Stimulated activated CD4-positive, alpha-beta T cell treated with anti-CD3 and anti-CD28 coated beads, Interleukin-1b, Interleukin-23, amount 100 ng/mL, for 24 hours (primary cell): ENCODE measurements at places on chromosomes 1 and 21.

DNA sequence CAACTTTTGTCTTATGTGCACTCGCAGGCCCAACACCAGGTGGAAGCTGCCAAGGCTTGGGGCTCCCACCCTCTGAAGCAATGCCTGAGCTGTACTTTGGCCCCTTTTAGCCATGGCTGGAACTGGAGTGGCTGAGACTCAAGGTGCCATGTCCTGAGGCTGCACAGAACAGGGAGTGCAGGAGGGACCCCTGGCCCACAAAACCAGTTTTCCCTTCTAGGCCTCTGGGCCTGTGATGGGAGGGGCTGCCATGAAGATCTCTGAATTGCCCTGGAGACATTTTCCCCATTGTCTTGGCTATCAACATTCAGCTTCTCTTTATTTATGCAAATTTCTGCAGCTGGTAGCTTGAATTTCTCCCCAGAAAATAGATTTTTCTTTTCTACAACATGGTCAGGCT lies 57.6 kb downstream of the ROR1 start:
- no peak for DNase-seq

- no peak for DNase-seq
These were observed 644 bp downstream of the UBE4B start for GRCh38 chr1:10033359-10033845.

DNA sequence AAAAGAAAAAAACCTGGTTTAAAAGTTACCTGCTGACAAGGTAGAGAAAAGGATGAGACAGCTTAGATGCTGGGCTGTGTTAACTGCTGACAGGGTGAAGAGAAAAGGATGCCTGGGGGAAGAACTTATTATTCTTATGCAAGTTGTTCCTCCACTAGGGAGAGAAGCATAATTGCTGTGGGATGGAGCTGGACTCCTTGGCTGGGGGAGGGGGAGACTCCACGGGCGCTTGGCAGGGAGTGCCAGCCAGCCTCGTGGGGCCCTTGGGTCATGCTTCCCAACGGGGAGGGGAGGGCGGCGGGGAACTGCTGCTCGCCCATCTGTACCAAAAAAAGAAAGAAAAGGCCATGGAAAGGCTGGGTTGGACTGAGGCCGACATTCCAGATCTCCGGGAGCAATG lies 47.2 kb downstream of the SYCP1 start:
- no peak for DNase-seq

- DNase-seq = no peak
These were observed 6.0 kb upstream of the MYOG start for GRCh38 chr1:203091761-203092330.

GRCh38 chr1:209513226-209513625 lies 70.3 kb upstream of the CAMK1G start:
- no peak for DNase-seq

- no peak for DNase-seq
These were observed 41.4 kb upstream of the LMX1A start for GRCh38 chr1:165397944-165398343.

DNA sequence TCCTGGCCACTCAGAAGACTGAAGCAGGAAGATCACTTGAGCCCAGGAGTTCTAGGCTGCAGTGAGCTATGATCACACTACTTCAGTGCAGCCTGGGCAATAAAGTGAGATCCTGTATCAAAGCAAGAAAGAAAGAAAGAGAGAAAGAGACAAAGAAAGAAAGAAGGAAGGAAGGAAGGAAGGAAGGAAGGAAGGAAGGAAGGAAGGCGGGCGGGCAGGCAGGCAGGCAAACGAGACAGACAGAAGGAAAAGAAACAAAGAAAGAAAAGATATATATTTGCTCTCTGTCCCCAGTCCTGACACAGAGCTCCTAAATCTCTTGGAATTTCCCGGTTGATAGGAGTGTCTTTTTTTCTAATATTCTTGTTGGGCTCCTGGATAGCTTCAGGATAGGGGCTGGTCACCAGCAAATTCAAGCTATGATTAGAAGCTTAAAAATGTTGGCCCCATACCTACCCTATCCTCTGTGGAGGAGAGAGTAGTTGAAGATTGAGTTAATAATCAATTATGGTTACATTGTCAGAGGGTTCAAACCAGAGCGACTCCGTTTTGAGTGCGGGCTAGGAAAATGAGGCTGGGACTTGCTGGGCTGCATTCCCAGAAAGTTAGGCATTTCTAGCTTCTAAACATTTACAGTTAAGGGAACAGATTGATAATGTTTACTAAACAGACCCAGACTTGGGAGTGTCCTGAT lies 3.3 kb upstream of the MIGA1 start:
- no peak for DNase-seq

- no peak for DNase-seq
These were observed 114.3 kb upstream of the FMN2 start for GRCh38 chr1:239977416-239977815.

DNA sequence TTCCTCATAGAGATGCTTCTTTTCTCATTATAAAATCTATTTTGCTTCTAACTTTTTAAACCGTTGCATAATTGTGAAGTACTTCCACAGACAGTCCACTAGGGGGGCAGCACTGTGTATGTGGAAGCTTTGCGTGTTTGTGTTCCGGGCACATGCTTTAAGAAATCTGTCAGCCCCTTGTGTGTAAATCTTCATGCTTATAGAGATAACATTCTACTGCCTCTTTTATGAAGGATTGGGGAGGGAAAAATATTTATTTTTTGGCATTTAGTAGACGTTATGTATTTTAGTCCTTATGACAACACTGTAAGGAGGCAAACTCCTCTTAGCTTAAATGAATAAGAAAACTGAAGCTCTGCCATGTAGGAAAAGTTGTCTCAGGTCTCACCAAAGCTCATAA lies 157.3 kb upstream of the PTGFR start:
- DNase-seq = no peak

GRCh38 chr1:82366689-82367088 lies 566.0 kb downstream of the ADGRL2 start:
- no peak for DNase-seq

DNA sequence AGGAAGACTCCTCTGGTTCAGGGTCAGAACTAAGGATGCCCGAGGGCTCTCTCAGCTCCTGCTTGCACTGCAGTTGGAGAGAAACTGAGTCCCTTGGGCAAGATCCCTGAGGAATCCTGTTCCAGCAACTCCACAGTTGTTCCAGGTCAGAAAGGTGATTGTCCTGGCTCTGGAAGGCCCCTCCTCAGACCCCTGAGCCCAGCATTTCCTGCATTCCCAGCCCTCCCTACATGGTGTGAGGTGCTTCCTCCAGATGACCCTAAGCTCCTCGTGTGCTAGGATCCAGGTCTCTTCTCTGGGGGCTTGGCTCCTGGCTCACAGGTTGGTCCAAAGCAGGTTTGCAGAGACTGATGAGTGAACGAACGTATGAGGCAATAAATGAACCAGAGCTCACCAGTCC lies 11.5 kb downstream of the LDLRAD1 start:
- no peak for DNase-seq

DNA sequence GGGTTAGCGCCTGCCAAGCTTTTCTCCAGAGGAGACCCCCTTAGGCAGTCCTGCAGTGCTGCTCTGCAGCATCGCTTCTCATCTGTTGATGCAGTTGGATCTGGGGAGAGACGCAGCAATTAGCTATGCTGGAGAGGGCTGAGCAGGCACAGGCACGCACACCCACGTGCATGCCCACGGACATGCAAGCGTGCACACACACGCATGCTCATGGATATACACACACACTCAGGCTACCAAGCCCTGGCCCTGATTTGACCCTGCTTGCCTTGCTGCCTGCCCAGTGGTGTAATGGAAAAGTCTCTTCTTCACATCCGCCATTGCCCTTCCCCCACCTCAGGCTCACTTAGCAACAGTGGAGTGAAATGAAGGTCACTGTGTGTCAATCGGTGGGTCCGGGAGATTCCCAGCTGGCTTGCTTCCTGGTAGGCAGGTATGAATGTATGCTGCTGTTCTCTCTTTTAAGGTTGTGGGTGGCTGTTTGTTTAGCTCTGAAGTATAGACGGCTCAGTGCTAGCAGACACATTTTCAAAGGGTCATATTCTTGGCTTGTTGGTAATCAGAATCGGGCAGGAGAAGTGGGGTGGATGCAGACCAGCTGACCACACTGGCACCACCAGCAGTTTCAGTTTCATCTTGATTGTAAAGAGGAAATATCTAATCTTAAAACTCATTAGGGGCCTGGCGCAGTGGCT lies 9.5 kb downstream of the ATP1B1 start:
- peak; percentile 7 for DNase-seq

DNA sequence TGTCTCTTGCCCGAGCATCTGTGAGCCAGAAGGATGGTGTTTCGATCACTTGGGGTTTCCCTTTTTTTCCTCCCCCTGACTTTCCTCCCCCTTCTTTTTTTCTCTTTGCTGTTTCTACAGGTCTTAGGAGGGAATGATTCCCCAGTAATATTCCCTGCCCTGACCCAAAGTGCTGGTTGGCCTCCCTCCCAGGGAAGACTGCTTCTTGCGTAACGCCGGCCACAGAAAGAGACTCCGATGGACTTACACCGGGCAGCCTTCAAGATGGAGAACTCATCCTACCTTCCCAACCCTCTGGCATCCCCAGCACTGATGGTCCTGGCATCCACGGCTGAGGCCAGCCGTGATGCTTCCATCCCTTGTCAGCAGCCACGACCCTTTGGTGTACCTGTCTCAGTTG lies 6.8 kb downstream of the RNF220 start:
- no peak for DNase-seq

DNA sequence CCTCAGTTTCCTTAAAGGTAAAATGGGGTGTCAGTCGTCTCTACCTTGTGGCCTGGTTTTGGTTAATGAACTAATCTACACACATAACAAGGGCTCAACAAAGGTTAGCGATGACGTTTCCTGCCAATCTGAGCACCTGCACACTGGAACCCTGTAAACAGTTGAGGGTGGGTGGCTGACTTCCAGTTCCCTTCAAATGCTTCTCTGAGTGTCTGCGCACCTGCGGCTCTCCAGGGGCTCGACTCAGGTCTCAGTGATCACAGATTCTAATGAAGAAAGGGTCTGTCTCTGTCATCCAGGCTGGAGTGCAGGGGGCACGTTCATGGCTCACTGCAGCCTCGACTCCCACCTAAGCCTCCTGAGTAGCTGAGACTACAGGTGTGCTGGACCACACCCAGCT lies 3.3 kb upstream of the AGPAT3 start:
- no peak for DNase-seq

- no peak for DNase-seq
These were observed 116.0 kb downstream of the IER5 start for GRCh38 chr1:181204530-181204929.

DNA sequence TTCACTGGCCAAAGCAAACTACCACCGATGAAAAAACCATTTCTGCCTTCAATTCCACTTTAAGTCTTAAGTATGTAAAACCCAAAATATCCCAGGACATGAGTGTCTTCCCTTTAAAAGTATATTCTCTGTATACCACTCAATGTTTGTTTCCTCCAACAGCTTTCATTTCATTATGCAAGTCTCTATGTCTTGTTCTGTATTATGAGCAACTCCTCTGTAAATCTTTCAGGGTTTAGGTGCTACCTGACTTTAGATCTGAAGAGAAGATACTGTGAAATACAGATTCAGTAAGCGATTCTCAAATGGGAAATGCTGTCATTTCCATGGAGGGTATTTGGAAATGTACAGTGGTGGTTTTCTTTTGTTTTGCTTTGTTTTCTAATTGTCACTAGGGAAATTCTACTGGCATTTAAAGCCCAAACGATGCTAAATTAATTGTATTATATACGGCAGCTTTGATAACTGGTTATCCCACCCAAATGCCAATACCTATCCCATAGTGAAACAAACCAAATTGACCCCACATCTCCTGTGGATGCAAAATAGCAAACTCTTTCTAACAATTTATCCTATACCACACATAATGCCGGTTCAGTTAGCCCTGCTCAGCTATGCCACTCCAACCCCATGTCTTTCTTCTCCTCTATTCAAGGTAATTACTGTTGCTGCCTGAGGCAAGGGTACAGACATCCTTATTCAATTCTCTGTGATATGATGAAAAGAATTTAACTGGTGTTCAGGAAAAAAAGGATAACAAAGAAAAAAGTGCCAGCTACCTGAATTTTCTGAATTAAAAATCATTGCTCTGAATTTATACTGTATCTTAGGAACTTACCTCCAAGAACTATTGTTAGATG lies 182.8 kb downstream of the EIF4G3 start:
- no peak for DNase-seq

DNA sequence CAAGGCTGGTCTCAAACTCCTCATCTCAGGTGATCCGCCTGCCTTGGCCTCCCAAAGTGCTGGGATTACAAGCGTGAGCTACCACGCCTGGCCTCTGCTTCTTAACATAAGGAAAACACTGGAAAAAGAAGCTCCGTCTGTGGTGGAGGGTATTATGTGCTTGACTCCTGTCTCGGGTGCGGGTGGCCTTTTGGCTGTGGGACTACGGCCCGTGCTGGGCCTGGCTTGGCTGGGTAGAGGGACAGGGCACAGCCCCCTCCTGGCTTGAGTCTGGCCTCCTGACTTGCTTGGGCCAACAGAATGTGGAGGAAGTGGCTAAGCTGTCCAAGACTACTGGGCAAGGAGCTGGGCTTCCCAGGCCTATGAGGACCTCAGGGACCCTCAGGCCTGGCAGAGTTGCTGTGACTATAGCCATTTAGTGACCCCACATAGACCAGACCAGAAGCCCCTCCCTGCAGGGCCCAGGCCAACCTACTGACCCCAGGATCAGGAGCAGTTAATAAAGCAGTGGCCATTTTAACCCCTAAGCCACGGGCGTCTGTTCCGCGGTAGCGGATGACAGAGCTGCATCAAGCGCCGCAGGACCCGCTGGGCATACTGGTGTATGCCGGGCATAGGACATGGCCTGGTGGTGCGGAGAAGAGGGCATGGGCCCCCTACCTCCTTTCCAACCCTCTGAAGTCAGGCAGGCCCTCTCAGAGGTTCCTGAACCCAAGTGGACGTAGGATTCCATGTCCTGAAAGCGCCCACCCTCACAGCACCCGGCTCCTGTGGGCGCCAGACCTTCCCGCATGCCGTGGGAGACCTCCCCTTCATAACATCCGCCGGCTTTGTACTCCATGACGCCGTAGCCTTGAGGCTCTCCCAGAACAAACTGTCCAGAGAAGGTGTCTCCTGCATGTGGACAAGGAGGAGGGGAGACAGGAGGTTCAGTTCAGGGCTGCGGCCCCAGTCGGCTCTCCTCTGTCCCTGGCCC lies 4.4 kb downstream of the MORN1 start:
- DNase-seq = no peak

GRCh38 chr1:26696654-26697430 lies 1.0 kb downstream of the ARID1A start:
- DNase-seq = no peak
